ENCODE measurements at places on chromosomes 6 and 20.

DNA sequence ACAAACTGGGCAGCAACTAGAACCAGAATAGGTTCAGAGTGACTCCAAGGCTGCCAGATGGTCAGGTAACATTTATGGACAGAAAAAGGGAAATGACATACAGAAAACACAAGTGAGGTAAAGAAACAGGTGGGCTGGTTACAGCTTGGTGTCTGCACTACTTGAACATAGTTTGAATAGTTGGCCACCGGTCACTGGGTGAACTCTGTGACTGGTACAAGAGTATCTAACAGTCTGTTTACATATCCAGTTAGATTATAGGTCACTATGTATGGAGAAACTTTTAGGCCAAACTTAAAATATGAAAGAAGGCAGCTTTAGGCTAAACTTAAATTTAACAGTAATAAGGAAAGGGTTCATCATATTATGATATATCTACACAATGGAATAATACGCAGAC is 32.9 kb downstream of the LCA5 start:
- no peak for DNase-seq

GRCh38 chr6:27593200-27593818 is 120.4 kb upstream of the ZNF184 start:
- no peak for DNase-seq

- DNase-seq = no peak
Measured at GRCh38 chr20:32336918-32337347, 21.2 kb upstream of the ASXL1 start.

- no peak for DNase-seq
Measured at GRCh38 chr6:168507297-168507696, 66.3 kb downstream of the SMOC2 start.

GRCh38 chr20:40320517-40321011 is 368.5 kb downstream of the MAFB start:
- no peak for DNase-seq

DNA sequence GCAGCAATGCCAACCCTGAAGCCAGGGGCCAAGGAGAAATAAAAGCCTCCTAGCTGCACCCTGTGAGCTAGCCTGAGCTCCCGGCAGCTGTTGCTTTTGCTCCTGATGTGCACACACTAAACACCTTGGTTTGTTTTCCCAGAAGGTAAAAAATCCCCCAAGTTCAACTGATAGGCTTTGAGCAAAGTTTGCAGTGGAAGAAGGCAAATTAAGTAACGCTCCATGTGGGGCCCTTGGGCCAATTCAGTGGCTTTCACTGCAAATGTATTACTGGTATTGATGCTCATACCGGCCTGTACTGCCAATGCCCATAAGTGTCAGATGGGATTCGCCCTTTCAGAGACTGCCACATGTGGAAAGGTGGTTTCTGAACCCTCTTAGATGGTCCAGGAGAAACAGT is 9.4 kb upstream of the IDH3B start:
- DNase-seq = no peak

DNA sequence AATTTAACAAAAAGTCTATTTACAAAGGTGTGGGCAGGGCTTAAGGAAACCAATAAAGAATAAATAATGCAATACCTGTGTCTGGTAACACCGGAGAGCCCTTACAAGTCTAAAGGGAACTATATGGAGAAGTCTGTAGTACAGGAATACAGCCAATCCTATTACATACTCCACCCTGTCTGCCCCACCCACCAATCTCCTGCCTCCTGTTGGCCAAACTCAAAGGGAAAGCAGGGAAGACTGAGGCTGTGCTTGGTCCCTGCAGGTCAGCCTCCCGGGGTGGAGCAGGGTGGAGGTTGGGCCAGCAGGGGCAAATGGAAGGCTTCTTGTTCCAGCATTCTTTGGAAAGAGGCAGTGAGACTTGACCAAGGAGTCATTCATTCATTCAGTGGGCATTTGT is 31.5 kb downstream of the METTL24 start:
- no peak for DNase-seq

DNA sequence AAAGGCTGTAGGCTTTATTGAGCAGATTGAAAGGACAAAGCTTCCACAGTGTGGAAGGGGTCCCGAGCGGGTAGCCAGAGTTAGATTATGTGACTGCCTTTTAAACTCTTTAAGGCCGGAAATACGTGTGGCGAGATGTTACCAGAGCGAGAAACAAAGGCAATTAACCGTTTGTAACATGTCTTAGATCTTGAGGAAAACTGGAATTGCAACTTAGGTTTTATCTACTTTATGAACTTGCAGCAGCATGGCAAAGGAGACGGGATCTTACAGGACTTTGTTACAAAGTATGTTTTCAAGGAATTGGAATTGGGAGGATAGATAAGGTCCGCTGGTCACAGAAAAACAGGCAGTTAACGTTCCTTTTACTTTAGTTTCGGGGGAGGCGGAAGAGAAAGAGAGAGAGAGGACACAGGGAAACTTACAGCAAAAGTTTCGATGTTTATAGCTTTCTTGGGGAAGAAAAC is 594.7 kb upstream of the ADGRB3 start:
- DNase-seq = no peak

DNA sequence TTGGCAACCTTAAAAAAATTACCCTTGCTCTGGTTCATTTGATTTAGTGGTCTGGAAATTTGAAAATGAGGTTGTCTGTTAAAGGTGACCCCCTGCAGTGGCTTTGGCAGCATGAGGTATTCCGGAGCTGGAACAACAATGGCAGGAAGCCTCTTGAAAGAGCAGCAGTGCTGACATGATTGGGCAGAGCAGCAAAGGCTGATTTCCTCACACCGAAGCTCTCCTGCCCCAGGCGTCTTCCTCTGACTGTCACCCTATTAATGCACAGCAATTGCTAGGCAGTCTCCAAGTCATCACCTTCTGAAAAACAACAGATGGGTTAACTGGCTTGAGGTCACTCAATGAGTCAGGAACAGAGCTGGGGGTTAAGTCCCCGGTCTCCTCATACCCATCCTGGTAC is 241.8 kb upstream of the MMS22L start:
- DNase-seq = no peak

DNA sequence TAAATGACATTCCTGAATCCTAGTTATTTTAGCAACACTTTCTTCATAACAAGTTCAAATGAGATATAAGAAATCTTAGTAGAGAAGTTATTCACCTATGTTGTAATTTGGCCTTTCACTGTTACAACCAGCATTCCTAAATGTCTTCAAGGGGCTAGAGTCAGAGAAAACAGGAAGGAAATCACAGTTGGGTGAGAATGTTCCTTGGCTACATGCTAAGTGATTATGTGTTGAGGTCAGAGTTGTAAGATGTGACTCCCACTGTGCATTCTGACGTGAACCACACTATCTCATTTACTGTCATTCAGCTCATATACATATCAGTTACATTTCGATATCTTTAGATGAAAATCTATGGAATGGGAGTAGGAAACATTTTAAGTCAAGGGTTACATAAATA is 51.0 kb upstream of the MLIP start:
- DNase-seq = no peak

GRCh38 chr6:44341095-44341890 is 1.2 kb upstream of the SPATS1 start:
- no peak for DNase-seq

- DNase-seq = no peak
Measured at GRCh38 chr6:7909323-7910276, 988 bp downstream of the TXNDC5 start.

DNA sequence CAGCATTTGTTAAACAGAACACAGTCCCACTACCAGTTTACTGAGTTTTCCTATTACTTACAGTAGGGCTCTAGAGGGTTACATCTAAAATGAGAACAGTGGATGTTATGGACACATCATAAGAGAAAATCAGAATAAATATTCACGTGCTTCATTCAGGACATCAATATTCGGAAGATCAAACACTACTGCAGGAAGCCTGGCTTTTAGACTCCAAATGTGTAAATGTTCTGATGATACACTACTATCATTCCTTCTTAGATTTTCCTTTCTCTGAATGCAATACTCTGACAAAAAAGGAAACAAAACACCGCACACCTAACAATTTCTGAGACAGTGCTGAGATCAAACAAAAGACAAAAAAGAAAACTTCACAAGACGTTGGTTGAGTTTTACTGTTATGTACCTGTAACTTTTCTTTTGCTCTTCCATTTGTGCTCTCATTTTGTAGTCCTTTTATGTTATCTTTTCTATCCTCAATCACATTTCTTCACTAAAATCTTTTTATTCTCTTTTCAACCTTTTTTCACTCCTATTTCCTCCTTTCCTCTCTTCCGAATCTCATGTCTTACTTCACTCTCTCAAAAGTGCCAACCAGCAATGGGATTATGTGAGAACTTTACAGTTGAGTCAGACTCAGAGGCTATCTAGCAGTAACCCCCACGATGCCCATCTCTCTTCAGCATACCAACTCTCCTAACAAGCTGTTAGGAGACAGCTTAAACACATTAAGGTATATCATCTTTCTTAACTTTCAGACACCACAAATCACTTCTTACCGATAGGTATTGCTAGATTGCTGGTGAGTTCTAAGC is 1.7 kb downstream of the FAM184A start:
- DNase-seq = no peak

DNA sequence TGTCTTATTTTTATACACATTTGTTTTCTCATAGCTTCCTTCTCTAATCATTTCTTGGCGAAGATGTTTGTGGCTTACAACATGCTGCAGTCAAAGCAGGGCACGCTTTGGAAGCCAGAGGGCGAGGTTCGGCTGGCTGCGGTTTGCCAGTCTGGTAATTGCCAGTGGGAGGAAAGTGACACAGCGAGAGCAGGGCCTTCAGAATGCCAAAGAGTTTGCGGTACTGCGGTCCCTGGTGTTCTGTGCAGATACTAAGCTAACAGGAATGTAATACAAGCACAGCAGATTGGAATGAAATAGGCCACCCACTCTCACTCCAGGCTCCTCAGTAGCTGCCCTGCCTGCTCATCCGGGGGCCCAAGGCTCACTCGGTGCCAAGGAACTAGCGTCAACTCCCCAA is 58.7 kb upstream of the TGM3 start:
- DNase-seq = no peak

DNA sequence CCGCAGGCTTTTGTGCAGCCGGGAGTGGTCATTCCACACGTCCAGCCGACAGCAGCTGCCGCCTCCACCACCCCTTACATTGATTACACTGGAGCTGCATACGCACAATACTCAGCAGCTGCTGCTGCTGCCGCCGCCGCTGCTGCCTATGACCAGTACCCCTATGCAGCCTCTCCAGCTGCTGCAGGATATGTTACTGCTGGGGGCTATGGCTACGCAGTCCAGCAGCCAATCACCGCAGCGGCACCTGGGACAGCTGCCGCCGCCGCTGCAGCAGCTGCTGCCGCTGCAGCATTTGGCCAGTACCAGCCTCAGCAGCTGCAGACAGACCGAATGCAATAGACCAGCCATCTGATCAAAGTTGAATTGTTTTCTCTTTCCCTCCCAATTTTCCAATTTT is 10.6 kb downstream of the RBM24 start:
- DNase-seq = no peak

DNA sequence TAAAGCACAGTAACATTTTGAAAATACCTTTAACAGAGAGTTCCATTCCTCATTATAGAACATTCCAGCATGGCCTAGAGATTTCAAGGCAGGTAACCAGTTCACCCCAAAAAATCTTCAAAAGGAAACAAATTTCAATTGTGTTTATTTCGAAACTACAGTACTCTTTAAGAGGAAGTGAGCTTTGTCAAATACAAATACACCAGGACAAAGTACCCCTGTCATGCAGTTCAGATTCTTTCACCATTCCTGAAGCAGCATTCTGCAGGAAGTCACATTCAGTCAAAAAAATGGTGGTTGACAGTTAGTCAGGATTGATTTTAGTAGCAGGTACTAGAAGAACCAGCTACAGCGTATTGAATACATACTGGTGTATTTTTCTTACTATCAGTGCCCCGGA is 89.6 kb upstream of the RIN2 start:
- no peak for DNase-seq

DNA sequence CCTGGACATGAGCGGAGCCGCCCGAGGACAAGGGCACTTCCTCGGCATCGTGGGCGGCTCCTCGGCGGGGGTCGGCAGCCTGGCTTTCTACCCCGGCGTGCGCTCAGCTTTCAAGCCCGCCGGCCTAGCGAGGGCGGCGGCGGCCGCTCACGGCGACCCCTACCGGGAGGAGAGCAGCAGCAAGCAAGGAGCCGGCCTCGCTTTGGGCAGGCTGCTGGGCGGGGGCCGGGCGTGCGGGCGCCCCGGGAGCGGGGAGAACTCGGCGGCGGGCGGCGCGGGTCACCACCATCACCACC is 6.7 kb downstream of the PRDM13 start:
- no peak for DNase-seq

GRCh38 chr6:157974967-157975366 is 6.7 kb upstream of the SYNJ2 start:
- DNase-seq = no peak

DNA sequence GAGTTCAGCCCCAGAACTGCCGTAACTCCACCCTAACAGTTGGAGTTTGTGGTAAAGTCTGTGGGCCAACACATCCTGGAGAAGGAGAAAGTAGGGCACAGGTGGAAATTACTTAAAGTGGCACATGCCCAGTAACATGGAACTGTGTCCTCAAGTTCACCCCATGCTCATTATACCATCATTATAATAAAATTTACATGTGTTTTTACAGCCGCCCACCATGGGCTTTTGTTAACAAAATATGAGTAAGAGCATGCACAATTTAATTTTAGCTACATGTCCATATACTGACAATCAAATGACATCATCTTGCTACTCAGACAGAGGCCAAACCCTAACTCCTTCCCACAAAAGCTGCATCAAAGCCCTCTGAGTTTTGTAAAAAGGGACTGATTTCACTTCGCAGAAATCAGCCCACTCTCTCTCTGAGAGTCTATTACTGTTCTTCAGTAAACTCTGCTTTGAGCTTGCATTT is 17.3 kb upstream of the ELOVL4 start:
- DNase-seq = no peak

DNA sequence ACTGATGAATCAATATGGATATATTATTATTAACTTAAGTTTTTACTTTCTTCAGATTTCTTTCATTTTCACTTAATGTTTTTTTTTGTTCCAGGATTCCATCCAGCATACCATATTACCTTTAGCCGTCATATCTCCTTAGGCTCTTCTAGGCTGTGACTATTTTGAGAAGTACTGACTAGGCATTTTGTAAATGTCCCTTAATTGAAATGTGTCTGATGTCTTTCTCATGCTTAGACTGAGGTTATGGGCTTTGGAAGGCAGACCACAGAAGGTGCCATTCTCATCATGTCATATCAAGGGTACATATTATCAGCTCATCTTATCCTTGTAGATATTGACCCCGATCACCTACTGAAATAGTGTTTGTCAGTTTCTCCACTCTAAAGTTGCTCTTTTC is 101.3 kb downstream of the FOXO3 start:
- DNase-seq = no peak

- no peak for DNase-seq
Measured at GRCh38 chr6:95094751-95095663, 482.3 kb upstream of the MANEA start.

DNA sequence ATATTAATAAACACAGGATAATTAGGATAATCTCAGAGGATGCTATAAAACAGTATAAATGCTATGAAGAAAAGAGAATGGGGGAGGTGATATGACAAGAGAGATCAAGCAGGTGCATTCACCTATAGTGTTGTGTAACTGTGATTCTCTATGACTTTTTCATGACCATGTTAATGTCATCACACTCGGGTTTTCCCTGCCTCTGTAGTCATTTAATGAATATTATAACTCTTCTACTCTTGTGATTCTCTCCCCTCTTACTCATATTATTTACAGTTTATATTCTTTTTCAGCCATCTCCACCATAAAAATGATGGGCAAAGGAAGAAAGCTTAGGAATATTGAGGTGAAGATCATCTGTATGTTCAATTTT is 106.9 kb upstream of the SGK1 start:
- no peak for DNase-seq

All from stimulated activated CD8-positive, alpha-beta memory T cell treated with anti-CD3 and anti-CD28 coated beads, Interleukin-4, amount 100 ng/mL, for 1 hour (primary cell).